RPMI8226 (cell line): ENCODE measurements at places on chromosomes 16 and 17.

GRCh38 chr16:8083560-8083959, 506.8 kb downstream of the TMEM114 start:
- no peak for DNase-seq

DNA sequence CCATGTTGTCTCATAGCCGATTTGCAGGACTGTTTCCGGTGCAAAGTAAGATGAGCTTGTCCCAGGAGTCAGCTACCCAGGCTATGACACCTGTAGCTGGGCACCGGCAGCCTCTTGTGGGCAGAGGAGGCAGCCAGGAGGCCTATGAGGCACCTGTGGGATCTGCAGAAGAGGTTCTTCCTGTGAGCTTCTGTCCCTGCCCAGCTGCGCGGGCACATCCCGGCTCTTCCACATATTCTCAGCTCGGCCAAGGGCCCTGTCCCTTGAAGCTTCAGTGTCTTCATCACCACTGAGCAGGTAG, 21.3 kb upstream of the CAPN15 start:
- no peak for DNase-seq

DNA sequence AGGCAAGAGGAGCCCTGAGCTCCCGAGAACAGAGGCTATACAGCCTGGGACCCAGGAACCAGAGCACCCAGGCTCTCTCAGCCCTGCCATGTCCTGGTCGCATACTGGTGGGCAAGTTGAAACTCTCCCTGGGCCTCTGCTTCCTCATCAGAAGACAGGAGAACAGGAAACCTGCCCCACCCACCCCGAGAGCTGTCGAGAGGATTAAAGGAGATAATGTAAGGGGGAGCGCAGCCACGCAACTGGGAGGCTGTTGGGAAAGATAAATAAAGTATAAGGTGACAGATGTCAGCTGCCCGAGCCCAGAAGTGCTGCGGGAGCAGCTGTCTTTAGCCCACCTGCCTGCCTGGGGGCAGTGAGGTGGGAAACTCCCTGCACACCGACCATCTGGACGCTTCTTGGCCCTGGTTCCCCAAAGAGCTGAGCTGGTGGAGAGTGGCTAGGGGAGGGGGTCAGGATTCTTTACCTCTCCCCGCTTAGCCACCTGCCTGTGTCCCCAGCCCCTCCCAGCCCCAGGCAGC, 6.8 kb downstream of the KIF19 start:
- peak; percentile 50 for DNase-seq

- DNase-seq: no peak
Measured at GRCh38 chr16:88430185-88430523, 22.9 kb upstream of the ZFPM1 start.

DNA sequence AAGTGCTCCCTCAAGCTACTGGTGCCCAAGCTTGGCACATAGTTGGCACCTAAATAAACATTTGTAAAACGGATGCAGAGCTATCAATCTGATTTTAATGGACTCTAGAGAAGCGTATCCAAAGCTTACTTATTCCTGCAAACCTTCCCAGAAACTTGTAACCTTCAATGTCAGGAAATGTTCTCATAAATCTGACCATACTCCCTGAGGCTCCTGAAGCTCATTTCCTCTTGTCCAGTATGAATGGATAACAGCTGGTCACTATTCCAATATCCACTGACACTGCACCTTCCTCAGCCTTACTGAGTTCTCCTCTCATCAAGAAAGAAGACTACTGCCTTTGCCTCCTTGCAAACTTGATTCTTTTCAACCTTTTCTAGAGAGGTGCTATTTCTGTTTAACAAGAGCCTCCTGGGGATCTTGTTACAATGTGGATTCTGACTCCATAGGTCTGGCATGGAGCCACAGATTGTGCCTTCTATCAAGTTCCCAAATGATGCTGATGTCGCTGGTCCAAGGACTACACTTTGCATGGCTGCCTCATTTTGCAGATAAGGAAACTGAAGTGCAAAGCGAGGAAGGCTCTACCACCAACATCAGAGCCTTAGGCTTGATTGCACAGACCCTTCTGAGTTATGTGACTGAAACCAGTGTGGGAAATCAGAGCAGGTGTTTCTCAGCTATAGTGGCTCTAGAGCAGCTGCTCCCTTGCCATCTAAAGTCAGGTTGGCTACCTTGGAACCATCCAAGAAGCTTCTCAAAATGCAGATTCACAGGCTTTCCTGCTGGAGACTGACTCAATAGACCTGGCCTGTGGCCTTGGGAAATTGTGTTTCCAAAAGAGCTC, 377.8 kb downstream of the SOX9 start:
- DNase-seq: no peak

- DNase-seq: no peak
Measured at GRCh38 chr16:74743668-74744299, 30.8 kb downstream of the FA2H start.

- DNase-seq: no peak
Measured at GRCh38 chr17:63171428-63172393, 205.7 kb downstream of the TANC2 start.

GRCh38 chr17:75480281-75480680, 23.8 kb downstream of the TMEM94 start:
- DNase-seq: no peak

- peak; percentile 70 for DNase-seq
Measured at GRCh38 chr16:35391328-35391727, 1931.9 kb downstream of the TP53TG3F start.

GRCh38 chr16:49701065-49701685, 154.7 kb downstream of the ZNF423 start:
- peak; percentile 75 for DNase-seq

DNA sequence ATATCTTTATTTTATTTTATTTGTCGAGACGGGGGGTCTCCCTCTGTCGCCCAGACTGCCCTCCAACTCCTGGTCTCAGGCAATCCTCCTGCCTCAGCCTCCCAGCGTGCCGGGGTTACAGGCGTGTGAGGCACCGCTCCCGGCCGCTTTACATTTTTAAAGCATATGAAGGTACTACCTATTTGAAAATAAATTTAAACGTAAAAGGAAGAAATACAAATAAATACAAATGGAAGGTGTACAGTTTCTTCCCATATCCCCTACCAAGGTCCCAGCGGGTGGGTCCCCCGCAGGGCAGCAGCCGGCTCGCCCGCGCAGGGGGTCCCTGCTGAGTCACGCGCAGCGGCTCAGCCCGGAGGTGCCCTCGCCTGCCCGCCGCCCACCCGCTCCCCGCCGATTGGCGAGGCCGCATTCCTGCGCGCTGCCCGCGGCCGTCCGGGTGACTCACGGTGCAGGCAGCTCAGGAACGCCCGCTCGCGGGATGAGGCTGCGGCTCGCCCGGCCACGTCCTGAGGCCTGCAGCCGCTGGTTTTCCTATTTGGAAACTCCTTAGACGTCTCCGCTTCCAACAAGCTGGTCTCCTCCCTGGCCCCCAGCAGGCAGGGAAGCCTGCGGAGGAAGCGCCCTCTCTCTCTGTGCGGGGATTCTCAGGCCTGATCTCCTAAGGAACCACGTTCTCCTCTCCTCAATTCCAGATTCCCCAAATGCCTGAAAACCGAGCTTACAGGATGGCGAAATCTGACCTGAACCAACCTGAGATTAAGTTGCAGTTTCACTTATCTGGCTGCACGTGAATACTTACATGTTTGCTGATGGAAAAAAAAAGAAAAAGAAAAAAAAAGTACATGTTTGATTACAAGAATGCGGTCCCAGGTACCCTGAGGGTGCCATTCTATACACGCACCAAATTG, 54.8 kb upstream of the MAP3K14 start:
- no peak for DNase-seq

DNA sequence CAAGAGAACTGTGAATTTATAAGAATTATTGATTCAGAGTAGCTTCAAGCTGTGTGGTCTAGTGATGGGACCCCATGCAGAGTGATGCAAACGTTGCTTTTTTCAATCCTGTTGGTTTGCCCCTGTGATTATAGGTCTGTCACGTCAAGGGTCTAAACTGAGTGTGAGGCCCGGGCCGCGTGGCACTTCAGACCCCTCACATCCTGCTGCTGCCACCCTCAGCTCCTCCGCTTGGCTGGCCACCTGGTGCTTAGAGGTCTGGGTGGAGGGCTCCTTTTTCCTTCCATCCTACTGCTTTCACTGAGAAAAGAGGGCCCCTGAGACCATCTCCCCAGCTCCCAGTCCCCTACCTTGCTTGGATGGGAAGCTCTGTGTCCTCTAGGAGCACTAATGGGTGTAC, 12.0 kb downstream of the MYL4 start:
- no peak for DNase-seq

- DNase-seq: peak; percentile 67
Measured at GRCh38 chr16:80527297-80527696, 13.5 kb upstream of the DYNLRB2 start.

- no peak for DNase-seq
Measured at GRCh38 chr17:17937201-17937853, 34.9 kb downstream of the TOM1L2 start.

DNA sequence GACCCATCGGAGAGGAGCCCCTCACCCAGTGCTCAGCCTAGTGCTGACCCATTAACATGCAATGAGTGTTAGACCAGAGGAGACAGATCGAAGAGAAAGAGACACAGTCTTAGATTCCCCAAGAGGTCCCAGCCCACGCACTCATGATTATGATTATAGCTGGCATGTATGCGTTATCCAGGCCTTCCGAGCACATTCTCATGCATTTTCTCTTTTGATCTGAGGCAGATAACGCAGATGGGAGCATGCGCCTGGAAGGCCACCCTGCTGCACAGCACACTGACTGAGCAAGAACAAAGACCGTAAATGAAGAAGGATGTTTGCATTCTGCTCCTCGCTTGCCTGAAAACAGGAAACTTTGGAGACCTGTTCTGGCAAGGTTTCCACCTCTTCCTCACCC, 232.7 kb downstream of the SOX9 start:
- no peak for DNase-seq

DNA sequence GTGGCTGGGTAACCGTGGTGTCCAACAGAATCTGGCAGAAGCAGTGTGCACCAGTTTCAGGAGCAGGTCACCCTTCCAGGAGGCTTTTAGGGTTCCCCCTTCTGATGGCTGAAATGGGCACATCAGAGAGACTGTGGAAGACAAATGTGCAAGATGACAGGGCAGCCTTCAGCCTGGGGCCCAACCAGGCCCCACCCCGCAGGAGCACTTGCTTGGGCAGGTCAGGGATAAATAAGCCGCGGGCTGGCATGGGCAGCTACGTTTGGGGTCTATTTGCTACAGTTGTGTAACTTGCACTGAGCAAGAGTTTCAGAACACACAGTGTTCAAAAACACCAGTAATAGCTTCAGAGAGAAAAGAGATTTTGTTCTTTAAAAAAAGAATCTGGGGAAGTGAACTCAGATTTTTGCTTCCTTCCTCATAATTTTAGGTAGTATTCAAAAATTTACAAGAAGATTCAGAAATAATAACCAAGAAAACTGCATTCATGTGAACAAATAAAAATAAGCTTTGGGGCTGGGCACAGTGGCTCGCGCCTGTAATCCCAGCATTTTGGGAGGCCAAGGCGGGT, 44.9 kb upstream of the BAHCC1 start:
- no peak for DNase-seq

- DNase-seq: peak; percentile 48
Measured at GRCh38 chr17:82419540-82419939, 1.2 kb upstream of the OGFOD3 start.

DNA sequence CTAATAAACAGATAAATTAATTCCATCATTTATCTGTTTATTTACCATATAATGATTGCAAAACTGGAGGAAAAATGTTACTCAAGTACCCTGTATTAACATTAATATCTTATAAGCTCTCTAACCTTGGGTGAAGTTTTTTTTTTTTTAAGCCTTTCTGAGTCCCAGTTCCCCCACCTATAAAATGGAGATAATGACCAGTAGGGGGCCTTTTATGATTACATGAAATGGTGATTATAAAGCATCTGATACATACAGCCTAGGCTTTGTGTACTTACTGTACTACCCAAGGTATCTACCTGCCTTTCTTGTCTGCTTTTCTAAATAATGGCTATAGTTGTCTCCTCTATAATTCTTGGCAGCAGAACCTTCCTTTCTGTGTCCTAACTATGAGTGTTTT, 22.6 kb downstream of the LRRC36 start:
- DNase-seq: peak; percentile 60

DNA sequence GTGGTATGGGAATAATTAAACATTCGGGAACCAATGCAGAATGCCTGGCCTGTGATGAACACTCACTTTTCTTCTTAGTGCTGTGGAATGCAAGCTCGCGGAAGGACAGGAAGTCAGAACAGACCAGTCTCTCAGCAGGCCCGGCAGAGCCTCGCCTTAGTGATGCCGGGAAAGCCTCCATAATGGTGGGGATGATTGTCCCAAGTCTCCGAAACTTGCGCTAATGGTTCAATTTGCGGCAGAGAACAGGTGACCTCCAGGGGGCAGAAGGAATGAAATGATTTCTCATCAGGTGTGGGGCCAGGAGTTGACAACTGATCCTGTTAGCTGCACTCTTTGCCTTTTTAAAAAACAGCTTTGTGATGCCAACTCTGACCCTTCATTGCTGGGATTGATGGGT, 170.6 kb downstream of the GSG1L start:
- DNase-seq: peak; percentile 21

DNA sequence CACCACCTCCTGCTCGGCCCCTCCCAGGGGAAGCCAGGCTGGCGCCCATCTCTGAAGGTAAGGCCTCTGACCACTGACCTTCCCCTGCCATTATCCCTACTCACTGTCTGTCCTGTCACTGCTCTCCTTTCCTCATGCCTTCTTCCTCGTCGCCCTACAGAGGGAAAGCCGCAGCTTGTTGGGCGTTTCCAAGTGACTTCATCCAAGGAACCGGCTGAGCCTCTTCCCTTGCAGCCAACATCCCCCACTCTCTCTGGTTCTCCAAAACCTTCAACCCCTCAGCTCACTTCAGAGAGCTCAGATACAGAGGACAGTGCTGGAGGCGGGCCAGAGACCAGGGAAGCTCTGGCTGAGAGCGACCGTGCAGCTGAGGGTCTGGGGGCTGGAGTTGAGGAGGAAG, 3.0 kb downstream of the COA3 start:
- no peak for DNase-seq

DNA sequence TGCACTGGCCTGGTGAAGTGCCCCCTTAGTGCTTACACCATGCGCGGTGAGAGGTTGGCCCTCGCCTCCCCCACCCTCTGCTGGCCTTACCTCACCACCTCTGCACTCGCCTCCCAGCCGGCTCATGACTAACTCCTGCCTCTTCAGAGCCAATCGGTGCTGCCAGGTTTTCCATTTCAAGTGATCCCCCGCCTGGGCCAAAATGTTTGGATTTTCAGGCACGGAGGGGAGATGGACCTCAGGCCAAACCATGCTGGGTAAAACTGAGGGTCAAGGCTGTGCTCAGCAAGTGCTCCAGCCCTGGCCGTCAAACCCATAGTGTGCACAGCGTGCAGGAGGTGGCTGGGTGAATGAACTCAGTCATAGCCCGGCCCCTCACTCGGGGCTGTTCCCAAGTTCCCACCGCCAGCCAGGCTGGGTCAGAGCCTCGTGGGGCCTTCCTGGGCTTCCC, 175.4 kb downstream of the SEC14L1 start:
- DNase-seq: no peak
